DMS79 treated with DMSO at 0.1 percent for 48 hours (cell line): ENCODE measurements at places on chromosomes 5 and 9.

GRCh38 chr5:131022811-131023497 is 142.1 kb downstream of the HINT1 start:
- DNase-seq: peak; percentile 0

DNA sequence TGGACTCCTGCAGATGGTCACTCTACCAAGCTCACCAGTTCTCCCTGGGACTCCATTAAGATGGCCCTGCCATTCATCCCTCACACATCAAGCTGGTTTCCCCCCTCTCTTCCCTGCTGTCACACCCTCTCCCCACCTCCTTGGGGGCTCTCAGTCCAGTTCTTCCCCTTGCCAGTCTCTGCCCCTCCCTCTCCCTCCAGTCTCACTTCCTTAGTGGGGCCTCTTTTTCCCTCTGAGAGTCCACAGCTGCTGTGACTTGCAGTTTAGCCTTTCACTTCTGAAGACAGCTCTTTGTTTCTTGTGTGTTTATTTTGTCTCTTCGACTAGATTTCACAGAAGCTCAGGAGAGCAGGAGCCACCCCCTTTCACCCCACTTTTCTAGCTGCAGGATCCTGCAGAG is 10.5 kb downstream of the DOCK2 start:
- no peak for DNase-seq

DNA sequence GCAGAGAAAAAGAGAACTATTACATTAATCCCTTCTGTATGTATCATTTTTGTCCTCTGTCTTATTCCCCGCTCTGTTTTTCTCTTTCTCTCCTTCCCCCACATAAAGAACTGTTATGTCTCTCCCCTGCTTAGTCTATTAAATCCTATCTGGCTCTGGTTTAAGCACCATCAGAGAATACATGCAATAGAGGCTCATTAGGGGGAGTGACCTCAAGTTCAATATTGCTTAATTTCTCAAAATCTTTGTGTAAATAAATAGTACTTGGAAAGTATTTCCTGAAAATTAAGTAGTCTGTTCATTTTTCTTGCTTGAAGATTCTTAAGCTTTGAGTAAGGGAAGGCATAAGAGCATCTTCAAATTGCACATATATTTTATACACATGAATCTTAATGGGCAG is 41.2 kb upstream of the FAM174A start:
- DNase-seq: no peak

DNA sequence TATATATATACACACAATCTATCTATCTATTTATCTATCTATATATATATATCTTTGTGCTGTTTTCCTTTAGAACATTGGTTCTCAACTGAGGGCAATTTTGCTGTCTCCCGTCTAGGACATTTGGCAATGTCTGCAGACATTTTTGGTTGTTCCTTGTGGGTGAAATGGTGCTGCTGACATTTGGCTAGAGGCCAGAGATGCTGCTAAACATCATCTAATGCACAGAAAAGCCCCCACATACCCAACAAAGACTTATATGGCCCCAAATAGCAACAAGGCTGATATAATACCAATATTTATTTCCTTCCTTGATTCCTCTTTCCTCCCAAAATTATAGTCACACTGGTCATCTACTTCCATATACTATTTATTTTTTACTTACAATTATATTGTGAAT is 197.5 kb downstream of the TRPM3 start:
- no peak for DNase-seq

DNA sequence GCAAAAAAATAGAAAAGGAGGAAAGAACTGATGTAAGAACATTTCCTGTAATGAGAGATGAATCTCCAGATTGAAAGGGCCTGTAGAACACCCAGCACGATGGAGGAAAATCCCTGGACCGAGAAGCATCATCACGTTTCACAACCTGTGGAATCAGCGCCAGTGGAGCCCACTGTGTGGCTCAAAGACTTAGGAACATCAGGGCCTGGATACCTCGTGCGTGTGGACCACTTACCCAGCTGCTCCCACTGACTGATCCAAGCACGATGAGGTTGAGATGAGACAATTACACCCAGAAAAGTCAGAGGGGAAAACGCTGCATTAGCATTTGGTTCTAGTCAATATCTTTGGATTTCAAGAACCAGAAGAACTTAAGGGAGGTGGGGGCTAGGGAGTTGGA is 224.6 kb downstream of the SYK start:
- DNase-seq: no peak

- no peak for DNase-seq
Measured at GRCh38 chr5:110362261-110362660, 364.2 kb downstream of the TMEM232 start.

DNA sequence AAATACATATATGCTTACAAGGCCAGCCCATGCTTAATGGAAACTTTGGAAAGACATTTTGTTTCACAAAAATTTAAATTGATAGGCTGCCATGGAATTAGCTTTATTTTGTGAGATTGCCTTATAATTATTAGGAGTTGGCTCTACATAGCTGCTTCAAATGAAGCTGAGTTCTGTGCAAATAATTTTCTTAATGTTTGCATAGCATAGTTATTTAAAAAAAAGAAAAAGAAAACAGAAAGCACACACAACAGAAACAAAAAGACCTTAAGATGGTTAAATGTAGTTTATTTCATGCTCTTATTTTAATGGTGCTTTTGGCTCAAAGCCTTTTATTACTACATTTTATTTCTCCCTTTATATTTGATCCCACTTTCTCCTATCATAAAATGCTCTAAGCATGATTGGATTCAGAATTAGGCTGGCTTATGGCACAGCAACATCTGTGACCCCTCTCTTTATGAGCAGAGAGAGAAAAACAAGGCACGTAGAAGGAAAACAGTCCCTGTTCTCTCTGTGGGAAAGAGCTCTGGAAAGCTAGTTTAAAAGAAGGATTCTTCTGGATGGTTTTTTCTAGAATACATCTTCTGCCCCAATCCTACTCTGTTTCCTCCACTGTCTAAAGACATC is 530.5 kb downstream of the NTRK2 start:
- no peak for DNase-seq

GRCh38 chr5:15106530-15107283 is 235.1 kb upstream of the ANKH start:
- no peak for DNase-seq

- DNase-seq: no peak
Measured at GRCh38 chr9:38713426-38713825, 6.5 kb downstream of the FAM240B start.

DNA sequence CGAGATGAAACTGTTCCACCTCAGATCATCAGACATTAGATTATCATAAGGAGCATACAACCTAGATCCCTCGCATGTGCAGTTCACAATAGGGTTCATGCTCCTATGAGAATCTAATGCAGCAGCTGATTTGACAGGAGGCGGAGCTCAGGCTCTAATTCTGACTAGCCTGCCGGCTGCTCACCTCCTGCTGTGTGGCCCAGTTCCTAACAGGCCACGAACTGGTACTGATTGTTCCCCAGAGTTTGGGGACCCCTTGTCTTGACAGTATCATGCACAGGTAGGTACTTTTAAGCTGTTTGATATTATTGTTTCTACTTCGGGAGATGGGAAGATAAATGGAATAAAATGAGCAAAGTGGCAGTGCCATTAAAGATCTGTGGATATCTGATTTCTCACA is 66.9 kb downstream of the ZCCHC7 start:
- DNase-seq: no peak

- DNase-seq: no peak
Measured at GRCh38 chr5:128498844-128499455, 39.1 kb downstream of the FBN2 start.

DNA sequence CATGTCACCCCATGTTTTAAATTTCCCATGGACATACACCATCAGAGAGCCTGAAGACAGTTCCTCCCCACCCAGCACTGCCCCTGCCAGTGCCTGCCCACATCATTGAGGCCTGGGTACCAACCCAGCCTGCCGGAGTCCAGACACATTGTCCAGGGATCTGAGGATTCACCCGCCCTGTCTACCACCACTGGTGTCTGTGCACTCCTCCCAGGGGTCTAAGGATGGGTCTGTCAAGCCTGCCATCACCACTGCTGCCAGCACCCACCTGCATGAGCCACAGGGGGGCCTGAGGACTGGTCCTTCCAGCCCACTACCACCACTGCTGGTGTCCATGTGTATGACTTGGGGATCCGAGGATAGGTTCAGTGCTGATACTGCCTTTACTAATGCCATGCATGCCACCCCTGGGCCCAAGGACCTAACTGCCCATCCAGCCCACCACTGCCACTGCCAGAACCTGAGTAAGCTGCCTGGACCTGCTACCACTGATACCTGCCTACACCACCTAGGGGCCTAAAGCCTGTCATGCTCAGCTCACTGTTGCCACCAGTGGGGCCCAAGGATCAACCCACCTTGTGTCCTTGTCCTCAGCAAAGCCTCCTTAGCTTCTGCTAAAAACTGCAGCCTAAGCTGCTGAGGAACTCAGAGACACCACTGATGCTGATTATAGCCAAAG is 137.8 kb downstream of the GIN1 start:
- DNase-seq: no peak

GRCh38 chr9:134896834-134897583 is 16.4 kb downstream of the FCN2 start:
- DNase-seq: peak; percentile 40

GRCh38 chr9:16062542-16063240 is 509.8 kb downstream of the CCDC171 start:
- DNase-seq: no peak

DNA sequence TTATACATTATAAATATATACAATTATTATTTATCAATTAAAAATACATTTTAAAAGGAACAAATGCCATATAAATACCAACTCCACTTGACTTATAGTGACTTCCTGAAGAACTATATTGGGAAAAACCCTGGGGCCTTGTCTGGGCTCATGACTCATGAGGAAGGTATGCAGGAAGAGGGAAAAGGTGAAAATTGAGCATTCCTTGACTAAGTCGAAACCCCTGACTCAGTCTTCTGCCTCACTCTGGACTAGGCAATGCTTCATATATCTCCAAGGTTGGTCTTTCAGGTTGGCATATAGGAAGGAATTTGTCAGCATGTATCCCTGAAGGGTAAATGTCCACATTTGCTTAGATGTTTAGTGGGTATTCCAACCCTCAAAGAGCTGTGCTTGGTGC is 78.5 kb downstream of the SH3TC2 start:
- no peak for DNase-seq

DNA sequence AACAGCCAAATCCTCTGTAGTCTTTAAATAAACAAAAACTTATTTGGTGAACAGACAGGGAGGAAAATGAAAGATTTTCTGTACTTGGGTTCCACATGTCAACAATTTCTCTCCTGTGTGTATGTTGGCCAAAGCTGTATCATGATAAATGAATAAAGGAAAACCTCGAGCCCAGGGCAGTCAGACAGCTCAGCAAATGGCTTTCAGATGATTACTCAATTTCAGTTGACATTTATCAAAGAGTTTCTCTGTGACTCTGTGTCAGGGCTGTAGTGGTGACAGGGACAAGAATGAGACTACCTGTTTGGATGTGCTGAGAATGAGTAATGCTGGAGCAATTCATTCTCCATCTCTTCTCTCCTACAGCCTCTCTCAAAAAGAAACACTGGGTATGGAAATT is 45.7 kb upstream of the PTGS1 start:
- no peak for DNase-seq

DNA sequence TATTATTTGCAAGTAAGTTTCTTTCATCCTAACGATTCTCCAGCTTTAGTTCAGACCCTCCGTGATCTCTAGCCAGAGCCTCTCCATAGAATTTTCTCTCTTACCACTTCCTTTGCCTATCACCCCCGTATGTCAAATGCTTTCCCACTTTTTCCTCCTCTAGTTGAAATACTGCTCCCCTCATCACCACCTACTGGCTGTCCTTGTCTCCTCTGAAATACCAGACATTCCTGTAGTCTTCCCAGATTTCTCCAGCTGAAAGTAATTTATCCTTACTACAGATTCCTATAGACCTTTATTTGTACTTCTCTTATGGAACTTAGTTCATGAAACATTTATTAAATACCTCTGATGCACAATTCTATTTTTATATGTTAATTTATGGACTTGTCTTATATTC is 36.0 kb upstream of the GLIPR2 start:
- no peak for DNase-seq

DNA sequence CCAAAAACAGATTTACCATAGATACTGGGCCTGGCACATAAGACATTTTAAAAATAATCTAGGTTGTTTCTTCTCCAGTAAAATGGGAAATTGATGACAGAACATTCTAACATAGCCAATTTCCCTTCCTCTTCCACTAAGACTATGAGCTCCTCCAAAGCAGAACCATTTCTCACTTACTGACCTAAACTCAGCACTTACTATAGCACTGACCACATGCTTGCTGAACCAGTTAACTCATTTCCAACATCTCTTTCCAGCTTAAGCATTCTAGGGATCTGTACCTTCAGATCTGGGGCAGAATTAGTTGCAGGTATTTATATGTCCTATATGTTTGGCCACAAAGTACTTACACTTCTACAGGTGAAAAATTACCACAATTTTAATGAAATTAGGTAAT is 58.9 kb downstream of the TTC39B start:
- DNase-seq: no peak

GRCh38 chr9:99264070-99264680 is 42.1 kb downstream of the SEC61B start:
- no peak for DNase-seq

DNA sequence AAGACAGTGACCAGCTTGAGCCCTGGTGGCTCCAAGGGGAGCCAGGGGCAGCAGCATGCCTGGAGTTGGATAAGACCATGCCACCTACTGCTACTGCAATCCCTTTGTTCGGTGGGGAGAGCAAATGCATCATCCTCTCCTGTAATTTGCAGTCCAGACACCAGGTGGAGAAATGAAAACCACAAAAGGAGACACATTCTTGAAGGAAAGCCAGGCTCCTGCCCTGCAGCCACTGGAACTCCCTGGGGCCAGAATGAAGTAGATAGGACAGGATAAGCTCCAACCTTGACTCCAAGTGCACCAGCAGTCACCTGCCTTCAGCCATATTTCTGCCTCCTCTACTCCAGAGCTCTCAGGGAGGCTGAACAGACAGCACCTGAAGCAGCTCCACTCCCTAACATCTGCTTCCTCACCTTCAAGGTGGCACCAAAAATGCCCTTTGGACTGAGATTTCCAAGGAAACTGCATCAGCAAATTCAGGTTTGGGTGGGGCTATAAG is 65.1 kb upstream of the IQGAP2 start:
- DNase-seq: no peak

DNA sequence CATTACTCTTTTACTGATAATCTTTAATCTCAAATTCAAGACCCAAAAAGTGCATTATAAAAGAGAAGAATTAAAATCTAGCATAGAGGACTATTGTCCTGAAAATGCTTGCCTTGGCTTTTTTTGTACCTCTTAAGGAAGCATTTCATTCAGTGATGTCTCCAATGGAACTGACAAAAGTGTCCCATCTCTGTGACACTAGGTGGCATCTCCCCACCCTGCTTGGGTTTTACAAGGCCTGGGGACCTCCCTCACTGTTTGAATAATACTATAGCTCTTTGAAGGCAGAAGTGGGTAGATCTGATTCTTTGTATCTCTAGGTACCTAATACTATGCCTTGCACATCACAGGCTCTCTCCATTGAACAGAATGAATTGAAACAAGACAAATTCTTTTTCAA is 180.6 kb downstream of the EPB41L4A start:
- no peak for DNase-seq

- DNase-seq: no peak
Measured at GRCh38 chr9:129380961-129381401, 202.9 kb upstream of the IER5L start.
